ENCODE measurements at places on chromosomes 1 and 21.

DNA sequence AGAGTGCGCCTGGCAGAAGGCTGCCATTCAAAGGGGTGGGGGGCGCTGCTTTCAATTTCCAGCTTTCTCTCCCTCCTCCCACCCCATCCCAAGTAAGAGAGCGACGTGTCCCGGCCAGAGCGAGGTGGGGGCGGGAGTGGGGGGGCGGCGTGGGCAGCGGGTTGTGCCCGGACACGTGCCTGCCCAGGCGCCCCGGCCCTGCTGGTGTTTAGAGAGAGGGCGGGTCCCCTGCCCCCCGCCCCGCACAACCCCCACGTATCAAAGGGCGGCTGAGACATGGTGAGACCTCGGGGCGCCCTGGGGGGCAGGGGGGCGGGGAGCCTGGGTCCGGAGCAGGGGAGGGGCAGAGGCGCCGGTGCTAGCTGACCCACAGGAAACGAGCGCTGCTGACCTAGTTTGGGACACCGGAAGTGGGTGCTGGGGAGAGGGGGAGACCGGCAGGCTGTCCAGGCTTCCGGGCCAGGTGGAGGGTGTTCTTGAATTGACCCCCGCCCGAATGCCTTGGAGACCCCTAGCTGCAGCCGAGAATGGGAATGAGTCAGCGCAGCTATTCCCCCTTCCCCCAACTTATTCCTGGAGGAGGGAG lies 1.3 kb downstream of the ZBTB7B start:
- no peak for DNase-seq

DNA sequence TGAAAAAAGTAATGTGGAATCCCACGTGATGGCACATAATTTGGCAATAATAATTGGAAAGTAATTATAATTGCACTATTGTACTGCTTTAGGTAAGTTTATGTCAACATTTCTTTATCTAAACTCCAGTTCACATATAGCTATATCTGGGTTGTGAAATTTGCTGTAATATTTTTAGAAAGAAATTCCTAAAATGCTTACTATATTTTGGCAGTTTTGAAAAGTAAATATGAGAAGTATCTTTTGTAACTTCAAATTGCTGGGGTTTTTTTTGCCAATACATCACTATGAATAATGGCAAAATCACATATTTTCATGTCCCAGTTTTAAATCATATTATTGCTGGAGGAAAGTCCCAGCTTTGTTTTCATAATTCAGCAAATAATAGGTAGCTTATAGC lies 197.5 kb downstream of the PDE4B start:
- DNase-seq, result no peak

- DNase-seq, result no peak
Observed at GRCh38 chr1:229368347-229368746, 25.5 kb upstream of the CCSAP start.

GRCh38 chr1:216193839-216194443 lies 229.3 kb downstream of the USH2A start:
- no peak for DNase-seq

DNA sequence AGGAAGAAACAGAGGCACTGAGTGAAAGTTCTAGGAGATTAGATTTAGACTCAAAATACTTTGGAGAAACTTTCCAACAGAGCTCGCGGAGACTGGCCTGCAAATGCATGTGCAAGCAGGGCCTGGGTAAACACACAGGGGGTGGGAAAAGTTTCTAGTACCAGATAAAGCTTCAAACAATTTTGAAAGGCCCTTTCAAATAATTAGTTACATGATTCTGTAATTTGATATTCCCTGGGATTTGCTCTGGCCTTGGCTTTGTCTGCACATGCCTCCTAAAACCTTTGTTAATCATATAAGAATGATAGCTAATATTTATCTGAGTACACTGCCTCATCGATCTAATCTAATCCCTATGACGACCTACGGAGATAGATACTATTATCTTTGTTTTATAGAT lies 31.3 kb downstream of the VTCN1 start:
- no peak for DNase-seq

DNA sequence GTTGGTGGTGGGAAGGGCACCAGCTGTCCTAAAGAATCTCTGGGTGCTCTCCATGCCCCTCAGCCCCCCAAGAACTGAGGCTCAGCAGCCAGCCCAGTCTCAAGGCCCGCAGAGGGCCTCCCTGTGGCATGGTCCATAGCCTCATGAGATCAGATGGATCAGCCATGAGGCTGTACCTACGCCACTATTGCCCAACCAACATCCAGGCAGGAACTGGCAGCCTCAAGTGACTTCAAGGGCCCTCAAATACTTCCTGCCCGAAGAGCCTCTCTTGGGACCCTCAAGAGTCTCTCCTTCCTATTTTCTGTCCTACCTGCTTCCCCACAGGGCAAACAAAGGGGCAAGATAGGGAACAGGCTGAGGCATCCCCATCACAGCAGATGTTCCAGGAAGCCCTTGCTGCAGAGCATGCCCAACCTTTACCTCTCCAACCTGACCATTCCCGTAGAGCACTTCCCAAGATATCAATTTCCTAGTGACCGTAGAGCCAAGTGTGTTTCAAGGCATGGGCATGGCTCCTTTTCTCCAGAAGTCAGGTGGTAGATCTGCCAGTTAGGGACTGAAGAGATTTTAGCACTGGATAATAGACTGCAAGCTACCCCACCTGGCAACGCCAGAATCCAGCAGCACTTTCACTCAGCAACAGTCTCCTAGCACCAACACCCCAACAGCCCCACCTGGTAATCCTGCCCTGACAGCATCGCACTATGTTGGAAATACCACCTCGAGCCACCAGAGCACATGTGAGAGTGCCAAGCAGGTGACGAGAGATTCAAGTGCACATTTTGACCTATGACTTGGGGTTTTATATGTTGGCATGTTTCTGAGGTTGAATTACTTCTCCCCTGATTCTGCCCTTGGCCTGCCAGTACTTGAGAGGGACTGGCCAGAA lies 13.7 kb upstream of the MFSD2A start:
- DNase-seq, result no peak

DNA sequence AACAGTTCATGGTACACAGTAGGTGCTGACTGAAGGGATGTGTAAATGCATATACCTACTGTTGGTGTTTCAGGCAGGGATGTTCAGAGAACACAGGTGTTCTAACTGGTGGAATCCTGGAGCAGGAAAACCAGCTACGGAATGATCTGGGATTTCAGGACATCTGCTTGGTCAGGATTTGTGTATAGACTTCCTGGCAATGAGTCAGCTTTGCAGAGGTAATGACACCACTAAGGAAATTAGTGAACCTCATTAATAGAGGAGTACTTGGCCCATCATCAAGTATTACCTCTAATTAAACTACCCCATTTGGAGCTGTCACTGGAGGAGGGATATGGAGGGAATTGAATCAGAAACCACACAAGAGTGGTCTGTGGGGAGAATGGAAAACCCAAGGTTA lies 7.3 kb downstream of the MRPL37 start:
- DNase-seq, result no peak

DNA sequence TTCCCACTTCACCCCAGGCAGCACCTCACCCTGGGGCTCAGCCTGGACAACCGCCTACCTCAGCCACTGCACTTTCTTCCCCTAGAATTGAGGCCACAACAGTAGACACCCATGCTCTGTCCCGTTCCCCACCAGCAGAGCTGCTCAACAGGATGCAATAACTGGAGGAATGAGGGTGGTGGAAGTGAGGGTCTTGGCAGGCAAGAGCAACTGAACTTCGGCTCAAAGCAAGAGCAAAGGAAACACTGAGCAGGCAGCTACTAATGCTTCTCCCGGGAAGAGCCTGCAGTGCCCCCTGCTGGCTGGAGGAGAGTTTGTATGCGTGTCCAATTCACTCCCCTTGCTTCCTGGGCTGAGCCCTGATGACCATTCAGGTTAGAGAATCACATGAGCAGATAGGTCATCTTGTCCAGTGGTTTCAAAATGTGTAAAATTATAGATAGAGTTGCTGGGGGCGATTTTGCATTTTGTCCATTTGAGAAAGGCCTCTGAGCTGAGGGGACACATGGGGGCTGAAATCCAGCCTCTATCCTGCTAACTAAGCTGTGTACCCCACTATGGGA lies 13.9 kb downstream of the NT5C1A start:
- no peak for DNase-seq

GRCh38 chr1:56508523-56508983 lies 70.8 kb downstream of the PLPP3 start:
- no peak for DNase-seq

All from T1000 (cell line).